Stimulated activated CD8-positive, alpha-beta memory T cell treated with anti-CD3 and anti-CD28 coated beads, Interleukin-2, amount 100 ng/mL, for 1 hour (primary cell): ENCODE measurements at places on chromosomes 1 and 21.

DNA sequence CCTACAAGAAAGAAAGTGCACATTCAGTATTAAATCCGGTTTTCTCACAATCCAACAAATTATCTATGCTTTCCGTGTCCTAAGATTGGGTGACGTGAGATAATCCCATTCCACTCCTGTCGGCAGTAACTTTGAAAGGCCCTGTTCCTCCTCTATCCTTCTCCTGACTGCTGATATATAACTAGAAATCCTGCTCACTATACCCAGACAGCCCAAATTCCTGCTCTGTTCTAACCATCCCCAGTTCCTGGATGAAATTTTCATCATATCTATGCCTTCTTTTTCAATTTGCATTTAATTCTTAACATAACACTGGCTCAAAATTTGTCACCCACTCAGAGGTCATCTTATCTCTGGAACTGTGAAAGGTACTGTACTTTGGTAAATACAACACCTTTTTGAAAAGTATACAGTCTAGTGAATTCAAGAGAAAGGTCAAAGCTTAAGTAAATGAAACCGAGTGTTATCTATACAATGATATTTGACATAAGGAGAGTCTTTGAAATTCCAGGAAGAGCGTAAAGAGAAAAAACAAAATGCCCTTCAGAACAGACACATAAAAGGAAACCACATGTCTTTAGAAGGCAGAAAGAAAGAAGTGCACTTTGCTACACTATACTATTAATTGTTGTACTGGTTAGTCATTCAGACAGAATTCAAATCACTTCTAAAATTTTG is 200.5 kb upstream of the NEGR1 start:
- no peak for DNase-seq

DNA sequence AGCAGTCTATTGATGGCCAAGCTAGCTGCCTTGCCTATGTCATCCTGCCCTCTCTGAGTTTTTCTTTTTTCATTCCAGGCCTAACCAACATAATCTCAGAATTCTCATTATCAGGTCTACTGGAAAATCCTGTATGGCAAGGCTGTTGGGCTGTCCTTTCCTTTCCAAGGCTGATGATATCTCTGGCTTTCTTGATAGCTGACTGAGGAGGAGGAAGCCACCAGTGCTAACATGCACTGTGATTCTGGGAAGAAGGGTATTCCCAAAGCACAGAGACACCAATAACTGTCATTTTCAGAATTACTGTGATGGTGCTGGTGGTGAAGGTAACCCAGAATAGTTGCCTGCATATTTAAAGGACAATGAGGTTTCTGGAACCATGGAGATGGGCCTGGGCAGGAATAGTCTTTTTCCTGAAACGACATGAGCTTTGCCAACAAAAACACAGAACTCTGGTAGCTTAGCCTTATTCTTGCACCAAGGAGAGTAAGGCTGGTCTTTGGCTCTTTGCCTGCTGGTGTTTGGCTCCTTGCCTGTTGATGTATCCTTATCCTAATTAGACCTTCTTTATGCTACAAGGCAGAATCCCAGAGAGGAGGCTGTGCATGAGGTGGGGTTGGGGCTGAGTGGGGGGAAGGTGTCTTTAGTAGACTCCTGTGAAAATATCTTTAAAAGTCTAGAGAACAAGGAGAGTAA is 157.4 kb downstream of the TNFSF18 start:
- DNase-seq = no peak

- DNase-seq = no peak
These were observed 3.6 kb upstream of the MAP1LC3C start for GRCh38 chr1:242002510-242002909.

GRCh38 chr1:34320053-34320669 is 143.5 kb downstream of the C1orf94 start:
- DNase-seq = no peak

DNA sequence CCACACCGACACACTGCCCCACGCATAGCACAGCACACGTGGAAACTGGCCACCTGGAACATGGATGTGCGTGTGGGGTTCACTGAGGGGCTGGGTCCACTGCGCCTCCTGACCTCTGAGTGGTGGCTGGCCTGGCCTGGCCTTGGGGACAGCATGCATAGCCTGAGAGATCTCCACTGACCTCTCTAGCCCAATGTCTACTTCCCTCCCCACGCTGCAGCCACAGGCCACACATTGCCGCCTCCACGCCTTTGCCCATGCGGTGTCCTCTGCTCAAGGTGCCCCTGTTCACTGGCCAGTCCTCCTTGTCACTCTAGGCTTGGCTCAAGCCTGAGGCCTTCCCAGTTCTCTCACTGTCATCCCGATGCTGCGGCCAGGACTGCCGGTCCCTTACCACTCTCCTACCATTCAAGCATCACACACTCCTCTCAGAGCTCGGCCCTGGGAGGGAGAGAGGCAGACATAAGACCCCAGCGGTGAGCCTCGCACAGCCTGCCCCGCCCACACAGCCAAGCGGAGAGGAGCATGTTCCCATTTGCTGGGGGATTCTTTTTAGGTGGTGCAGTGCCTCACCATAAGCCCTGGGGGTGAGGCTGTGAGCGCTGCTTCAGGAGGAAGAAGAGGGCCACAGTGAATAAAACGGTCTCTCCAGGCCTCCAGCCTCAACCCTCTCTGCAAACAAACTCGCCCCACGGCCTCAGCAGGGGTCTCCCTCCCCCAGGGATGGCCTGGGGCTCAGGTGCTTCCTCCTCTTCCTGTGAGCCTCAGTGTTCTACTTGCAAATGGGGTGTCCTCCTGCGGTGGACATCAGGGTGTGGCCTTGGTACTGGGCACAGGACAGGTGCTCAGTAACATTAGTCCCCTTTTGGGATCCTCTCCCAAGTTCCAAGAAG is 80.8 kb downstream of the DMRTB1 start:
- no peak for DNase-seq

DNA sequence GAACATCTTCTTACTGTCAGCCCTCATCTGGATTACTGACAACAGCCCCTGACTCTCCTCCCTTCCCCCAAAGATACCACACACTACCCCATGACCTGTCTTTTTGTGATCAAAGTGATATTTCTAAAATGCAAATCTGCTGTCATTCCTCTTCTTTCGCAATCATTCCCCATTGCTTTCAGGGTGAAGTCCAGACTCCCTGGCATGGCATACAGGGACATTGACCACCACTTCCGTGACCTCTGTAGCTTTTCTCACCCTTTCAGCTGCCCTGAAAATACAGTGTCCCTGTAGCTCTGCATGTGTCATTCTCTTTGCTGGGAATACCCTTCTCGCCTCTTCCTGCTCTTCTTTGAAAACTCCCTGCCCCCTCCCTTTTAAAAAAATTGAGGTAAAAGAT is 4.1 kb downstream of the SERINC2 start:
- DNase-seq = no peak

DNA sequence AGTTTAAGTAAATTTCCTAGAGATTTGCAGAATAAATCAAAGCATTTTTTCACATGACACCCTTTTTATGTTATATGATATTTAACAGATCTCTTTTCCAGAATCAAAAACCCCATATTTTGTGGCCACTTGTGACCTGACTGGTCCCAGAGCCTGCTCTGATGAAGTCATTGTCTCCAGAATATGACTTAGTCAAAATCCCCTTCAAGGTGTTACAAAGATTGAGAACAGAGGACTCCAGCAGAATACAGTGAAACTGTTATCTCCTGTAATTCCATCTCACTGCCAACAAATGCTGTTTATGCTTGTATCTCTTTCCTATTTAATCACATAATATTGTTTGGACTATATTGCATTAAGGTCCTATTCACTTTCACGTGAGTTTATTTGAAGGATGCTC is 25.6 kb downstream of the RGS1 start:
- no peak for DNase-seq

DNA sequence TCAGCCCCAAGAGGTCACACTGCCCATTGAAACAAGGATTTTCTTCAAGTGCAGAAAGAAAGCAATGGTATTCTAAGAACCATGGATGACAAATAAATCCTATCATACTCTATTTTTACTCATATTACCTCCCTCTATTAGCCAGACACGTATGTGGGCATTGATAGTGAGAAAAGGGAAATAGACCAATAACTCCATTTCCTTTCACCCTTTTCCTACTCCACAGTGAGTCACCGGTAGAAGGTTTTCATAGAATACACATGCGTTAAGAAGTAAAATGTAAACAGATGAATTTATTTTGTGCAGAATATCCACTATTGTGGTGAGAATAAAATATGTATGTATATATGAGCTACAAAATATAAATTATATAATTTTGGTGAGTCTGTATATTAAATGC is 568.9 kb upstream of the ADGRL4 start:
- no peak for DNase-seq

GRCh38 chr1:187961895-187962294 is 1133.1 kb downstream of the PLA2G4A start:
- DNase-seq = no peak

- DNase-seq = no peak
These were observed 45.9 kb downstream of the STXBP3 start for GRCh38 chr1:108792420-108792819.

DNA sequence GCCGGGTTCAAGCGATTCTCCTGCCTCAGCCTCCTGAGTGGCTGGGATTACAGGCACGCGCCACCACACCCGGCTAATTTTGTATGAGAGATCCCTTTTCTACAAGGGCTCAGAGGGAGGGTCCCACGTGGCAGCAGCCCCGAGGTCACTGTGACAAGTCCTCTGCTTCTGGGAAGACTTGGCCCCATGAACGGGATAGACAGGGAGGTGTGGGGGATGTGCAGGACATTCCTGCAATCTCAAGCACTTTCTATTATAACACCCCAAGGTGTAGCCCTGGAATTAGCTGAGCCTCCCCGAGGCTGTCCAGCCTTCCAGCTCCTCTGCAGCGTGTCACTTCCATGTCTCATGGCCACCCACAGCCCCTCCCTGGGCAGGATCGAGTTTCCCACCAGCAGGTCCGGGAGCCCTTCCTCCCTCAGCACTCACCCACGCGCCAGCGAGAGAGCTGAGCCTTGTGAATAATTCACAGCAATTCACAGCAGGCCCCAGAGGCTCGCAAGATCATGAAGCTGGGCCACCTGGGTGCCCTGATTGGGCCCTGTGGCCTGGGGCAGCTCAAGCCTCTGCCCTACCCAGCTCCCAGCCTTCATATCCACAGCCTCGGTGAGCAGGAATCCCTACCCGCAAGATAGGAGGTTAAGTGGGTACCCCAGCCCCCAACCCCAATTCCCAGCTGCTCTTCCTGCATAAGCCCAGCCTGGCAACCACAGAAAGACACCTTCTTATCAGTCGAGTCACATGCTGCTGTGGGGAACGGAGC is 22.8 kb upstream of the RNU1-4 start:
- DNase-seq = no peak

GRCh38 chr1:213987422-213987926 is 299 bp upstream of the PROX1 start:
- no peak for DNase-seq

GRCh38 chr1:223106856-223107255 is 36.2 kb downstream of the TLR5 start:
- no peak for DNase-seq

DNA sequence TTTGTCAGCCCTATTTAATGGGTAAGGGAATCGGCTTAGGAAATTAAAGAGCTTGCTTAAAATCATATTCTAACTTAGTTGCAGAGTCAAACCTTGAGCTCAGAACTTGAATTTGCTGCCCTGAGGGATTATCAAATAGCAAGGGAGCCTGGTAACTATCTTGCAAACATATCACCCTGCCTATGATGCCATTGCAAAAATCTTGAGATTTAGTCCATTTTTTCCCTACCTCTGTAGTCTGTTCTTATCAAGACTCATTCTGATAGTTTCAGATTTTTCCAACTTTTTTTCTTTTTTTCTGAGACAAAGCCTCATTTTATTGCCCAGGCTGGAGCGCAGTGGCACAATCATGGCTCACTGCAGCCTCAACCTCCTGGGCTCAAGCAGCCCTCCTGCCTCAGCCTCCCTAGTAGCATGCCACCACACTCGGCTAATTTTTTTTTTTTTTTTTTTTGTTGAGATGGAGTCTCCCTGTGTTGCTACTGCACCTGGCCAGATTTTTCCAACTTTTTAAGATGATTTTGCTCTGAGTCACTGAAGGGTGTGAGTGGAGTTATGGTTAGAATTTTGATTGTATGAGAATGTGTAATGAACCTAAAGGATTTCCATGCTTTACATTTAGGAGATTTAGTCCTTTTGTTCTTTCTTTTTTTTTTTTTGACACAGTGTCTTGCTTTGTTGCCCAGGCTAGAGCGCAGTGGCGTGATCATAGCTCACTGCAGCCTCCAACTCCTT is 12.2 kb downstream of the SARS1 start:
- DNase-seq = no peak
